ENCODE measurements at places on chromosomes 2 and 18.

- no peak for DNase-seq
Observed at GRCh38 chr2:209913786-209914345, 88.6 kb upstream of the RPE start.

GRCh38 chr2:197348721-197349360, 38.3 kb upstream of the ANKRD44 start:
- DNase-seq, result no peak

DNA sequence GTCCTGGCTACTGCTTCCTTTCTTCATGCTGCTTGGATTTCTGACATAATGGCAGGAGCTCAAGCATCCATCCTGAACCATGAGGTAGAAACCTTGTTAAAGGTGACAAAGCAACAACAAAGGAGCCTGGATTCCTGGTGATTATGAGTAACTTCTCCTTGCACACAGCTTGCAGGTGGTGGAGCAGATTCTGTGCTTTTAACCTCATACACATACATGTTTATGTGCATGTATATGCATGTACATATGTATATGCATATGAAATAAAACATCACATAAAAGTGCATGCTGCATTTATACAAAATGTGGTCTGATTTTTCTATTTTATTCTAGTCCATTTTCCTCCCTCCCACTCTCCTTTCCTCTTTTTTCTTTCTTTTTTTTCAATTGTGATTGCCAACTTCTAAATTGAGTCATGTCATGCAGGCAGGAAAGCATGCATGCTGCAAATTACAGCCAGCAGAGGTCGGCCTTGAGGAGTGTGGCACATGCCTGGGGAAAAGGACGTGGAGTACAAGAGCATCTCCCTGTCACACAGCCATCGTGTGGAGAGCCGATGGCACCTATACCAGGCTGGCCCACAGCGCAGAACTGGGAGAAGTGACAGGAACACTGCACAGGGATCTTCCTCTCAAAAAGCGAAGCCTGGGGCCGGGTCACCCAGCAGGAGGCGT, 17.9 kb downstream of the LCT start:
- DNase-seq, result peak; percentile 65

GRCh38 chr2:105032476-105032875, 5.4 kb upstream of the MRPS9 start:
- DNase-seq, result no peak

- peak; percentile 80 for DNase-seq
Observed at GRCh38 chr18:77132369-77133050, at the start of gene MBP. MBP (minus strand) TSS chr18:77132783; CDS start chr18:77105261, 27,522 bp downstream.

GRCh38 chr2:73212448-73213176, 1.4 kb upstream of the SMYD5 start:
- peak; percentile 78 for DNase-seq

- peak; percentile 83 for DNase-seq
Observed at GRCh38 chr2:238263204-238264071, 23.6 kb upstream of the HES6 start.

DNA sequence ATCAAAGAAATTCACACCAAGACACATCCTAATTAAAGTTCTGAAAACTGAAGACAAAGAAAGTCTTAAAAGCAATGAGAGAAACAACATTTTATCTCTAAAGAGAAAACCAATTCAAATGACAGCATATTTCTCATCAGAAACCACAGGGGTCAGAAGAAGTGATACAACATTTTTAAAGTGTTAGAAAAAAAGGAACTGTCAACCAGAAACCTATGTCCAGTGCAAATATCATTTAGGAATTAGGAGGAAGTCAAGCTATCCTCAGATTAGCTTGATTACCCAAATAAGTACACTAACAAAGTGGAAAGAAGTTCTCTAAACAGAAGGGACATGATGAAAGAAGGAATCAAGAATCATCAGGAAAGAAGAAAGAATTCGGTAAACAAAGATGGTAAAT, 59.5 kb upstream of the BCL2L11 start:
- DNase-seq, result no peak

GRCh38 chr2:120251078-120251477, 1.6 kb upstream of the RALB start:
- no peak for DNase-seq

- no peak for DNase-seq
Observed at GRCh38 chr2:9222239-9222892, 15.8 kb downstream of the ASAP2 start.

DNA sequence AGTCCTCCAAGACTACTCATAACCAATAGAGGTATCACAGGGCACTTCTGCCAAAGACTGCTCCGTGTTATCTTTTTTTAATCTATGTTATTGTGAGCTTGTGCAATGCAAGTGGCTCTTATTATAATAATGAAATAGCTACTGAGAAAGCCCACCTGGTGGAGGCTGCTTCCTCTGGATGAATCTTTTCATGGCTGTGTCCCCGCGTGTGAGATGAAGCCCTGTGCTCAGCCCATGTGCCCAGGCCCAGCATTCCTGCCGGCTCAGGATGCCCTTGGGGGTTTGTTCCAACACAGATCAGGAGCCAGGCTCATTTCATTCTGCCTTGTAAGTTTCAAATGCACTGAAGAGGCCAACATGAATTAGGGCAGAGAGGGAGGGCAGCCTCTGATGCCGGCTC, 18.7 kb downstream of the APCDD1 start:
- no peak for DNase-seq

- no peak for DNase-seq
Observed at GRCh38 chr18:74689251-74689650, 91.6 kb downstream of the ZNF407 start.

DNA sequence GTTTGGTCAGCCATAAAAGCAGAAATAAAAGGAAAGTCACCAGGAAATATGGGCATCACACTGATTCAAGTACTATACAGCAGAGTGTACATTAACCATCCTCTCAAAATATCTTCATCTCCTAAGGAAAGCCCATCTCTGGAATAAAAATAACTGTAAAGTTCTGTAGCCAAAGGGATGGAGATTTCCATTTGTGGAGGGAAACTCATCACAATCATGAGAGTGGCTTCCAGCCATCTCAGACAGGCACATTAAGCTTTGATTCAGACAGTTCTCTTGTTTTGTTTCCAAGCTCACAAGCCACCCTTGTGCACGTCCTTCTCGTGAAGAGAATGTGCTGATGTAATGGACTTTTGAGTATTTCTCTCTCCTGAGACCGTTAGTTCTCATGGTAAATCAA, 695.5 kb downstream of the LRRTM4 start:
- no peak for DNase-seq

- no peak for DNase-seq
Observed at GRCh38 chr2:100180503-100180902, 38.1 kb upstream of the AFF3 start.

DNA sequence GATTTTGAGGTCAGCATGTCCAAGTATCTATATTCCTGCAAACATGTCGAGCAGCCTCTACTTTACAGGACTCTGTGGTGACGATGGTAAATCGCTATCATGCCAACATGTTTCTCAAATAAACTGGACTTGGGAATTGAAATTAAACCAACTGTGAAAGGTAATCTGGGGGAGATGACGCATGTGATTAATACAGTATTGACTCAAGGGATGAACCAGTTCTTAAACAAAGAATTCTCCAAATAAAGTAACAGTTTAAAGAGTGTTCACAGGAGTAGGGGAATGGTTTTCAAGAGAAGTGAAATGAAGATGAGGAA, 54.3 kb downstream of the THUMPD2 start:
- no peak for DNase-seq

DNA sequence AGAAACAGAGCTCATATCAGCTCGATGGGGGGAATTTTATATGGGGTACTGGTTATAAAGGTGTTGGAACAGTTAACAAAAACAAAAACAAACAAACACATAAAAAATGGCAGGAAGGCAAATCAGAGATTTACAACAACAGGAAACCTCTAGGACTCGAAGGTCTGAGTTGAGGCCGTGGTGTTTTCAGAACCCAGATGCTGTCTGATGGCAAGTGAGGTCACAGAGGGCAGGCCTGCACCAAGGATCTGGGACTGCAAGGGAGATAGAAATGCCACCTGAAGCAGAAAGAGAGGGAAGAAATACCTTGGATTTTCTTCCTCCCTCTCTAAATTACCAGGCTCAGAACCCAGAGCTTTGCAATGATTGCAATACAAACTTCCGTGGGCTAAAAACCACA, 429.5 kb downstream of the ZNF521 start:
- no peak for DNase-seq

DNA sequence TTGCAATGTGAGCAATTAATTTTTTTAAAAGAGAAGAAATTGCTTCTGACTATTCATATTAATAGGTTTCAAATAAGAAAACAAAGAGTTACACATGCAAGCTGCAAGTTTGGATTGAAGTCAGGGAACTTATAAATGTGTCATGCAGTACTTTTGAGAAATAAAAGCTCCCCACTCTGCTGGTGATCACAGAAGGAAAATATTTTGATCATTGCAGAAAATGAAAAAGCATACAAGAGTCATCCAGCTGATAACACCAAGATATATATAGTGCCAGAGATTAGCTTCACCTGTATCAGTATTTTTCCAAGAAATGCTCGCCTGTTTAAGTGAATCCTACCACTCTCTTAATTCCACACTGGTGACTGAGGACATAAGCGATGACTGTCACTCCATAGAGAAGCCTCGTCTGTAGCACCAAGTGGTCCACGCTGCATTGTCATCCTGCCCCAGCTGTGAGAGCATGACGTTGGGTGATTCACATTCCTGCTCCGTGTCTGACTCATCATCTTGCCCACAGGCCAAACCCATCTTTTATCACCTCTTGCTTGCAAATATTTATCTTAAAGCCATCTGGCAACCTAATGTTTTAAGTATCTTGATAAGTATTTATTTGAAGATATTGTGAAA, 178.0 kb downstream of the ASXL3 start:
- DNase-seq, result no peak

GRCh38 chr2:74764429-74765272, 69.3 kb upstream of the HK2 start:
- DNase-seq, result no peak

DNA sequence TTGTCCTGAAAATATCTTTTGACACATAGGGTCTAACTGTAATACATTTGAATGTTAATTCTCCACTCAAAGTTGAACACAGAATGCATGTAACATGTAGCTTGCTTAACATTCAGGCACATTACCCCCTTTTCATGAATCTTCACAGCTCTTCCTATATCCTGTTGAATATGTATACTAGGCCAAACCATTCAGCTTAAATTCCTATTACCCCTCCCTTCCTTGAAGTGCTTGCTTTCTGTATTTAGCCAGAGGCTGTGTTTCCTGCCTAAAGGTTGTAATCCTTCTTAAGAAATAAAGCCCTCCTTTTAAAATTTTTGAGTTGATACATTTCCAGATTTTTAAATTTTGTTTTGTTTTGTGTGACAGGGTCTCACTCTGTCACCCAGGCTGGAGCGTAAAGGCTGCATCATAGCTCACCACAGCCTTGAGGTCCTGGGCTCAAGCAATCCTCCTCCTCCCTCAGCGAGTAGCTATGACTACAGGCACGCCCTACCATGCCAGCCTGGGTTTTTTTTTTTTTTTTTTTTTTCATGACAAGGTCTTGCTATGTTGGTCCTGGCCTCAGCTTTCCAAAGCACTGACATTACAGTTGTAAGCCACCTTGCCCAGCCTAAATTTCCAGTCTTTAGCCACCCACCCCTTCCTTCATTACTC, 357.6 kb downstream of the DSC3 start:
- no peak for DNase-seq

DNA sequence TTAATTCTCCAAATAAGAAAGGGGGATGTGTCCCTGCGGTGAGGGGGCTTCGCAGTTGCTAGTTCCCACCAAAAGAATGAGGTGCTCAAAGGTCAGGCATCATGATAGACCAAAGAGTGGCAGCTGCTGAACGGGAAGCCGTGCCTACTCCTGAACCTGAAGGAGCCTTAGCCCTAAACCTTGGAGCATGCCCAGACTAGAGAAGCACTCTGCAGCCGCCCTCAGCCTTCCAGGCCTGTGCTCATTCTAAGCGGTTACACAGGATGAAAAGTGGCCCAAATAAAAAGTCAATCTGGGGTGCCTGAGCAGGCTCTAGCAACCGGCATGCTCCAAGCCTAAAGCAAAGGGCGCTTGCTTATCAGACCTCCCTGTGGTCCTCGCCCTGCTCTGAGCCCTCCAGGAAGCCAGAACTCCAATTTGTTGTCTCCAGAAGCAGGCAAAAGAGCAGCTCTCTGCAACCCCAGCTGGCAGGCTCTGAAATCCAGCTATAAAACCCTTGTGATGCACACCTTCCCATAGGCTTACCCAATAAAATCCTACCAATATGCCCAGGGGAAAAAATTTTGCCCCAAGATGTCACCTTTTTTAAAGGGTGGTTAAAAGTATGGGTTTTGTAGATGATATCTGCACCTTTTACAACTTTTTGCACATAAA, 17.5 kb downstream of the UXS1 start:
- DNase-seq, result no peak

- DNase-seq, result no peak
Observed at GRCh38 chr2:21812766-21813165, 689.0 kb downstream of the TDRD15 start.

DNA sequence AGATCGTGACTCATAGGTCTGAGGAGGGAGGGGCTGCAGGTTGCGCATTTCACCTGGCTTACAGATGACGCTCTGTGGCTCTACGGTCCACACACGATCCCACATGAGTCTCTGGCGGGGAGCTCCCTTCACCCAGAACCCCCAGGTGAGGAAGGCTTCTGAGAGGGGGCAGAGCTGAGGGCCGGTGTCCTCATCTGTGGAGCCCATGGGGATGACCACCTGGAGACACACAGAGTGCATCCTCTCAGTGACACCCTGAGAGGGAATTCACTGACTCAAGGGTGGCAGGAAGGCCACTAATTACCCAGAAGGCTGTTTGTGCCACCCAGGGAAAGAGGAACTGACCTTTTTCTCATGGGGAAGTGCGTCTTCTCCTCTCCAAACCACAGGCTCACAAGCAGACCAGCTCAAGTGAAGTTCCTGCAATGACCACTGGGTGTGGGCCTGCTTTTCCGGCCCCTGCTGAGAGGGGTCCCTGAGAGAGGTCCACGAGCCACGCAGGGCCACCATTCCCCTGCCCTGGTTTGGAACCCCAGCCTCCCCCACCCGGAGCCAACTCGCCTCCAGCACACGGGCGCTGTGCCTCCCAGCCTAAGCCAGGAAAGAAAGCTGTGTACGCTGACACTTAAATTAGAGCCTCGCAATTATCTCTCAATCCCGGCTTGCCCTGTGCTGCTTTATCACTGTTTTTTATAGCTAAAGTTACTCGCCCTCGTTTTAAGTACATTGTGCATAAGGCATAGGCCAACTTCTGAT, 114.1 kb downstream of the BCL11A start:
- DNase-seq, result no peak

- DNase-seq, result no peak
Observed at GRCh38 chr2:56287508-56287907, 103.7 kb downstream of the CCDC85A start.

DNA sequence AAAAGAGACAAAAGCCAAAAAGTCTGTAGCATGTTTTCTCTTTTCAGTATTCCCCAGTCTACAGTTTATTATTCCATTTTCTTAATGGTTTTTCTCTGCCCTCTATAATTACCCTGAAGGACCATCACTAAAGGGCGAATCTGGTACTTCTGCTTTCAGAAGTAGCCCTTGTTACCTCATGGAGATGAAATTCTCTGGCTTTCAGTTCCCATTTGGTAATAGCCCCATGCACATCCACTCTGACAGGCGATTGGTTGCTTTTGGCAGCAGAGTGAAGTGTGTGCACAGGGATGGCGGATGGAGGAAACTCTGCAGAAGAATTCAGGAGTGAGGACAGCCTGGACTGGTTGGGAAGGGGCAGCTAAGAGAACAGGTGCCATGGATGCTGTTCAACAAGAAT, 66.3 kb upstream of the NABP1 start:
- no peak for DNase-seq

GRCh38 chr18:64720781-64721464, 572.0 kb upstream of the LINC00305 start:
- DNase-seq, result no peak

GRCh38 chr18:3874125-3874524, 424.2 kb downstream of the TGIF1 start:
- DNase-seq, result no peak

Measured in activated CD4-positive, alpha-beta memory T cell treated with anti-CD3 and anti-CD28 coated beads, Interleukin-2, amount 10 ng/mL, durations not matched to agents 7 days and 5 days (primary cell).